ENCODE measurements at places on chromosomes 3 and 15.

GRCh38 chr3:14335774-14336748 is 66.3 kb upstream of the SLC6A6 start:
- peak; percentile 78 for DNase-seq

DNA sequence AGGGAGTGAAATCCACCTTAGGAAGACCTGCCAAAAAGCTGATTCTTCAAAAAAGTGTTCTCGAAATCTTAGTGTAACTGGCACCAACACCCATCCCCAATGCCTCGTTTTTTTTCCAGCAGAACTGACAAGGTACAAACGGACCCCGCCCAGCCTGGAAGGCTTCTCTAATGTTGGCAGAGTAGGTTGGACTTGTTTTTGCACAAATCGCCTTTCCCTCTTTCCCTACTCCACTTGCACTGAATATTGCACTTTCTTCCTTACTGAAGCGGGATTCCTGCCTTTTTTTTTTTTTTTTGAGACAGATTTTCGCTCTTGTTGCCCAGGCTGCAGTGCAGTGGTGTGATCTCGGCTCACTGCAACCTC is 544 bp upstream of the TIMMDC1 start:
- no peak for DNase-seq

GRCh38 chr3:119627461-119627860 is 29.8 kb downstream of the PLA1A start:
- no peak for DNase-seq

GRCh38 chr3:161414907-161415306 is 43.6 kb upstream of the SPTSSB start:
- DNase-seq: no peak

- no peak for DNase-seq
These were observed 9.6 kb upstream of the CTDSPL start for GRCh38 chr3:37852097-37852496.

DNA sequence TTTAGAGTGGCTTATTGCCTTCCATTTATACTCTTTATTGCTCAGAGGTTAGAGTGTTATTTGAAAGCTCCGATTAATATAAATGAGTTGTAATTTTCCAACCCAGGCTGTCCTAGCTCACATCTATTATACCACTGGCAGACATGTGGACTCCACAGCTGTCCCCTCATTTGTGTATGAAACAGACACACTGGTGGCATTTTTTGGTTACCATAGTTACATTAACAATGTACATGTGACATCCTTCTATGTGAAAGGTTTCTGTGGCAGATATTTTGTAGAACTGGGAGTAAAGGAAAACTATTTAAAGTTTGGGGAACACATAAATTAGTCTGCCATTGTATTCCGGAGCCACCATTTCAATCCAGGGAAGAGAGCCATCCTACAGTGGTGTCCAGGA is 5.3 kb downstream of the LRRN1 start:
- no peak for DNase-seq

All from ureter (tissue), 1 donor.